Activated CD4-positive, alpha-beta T cell treated with anti-CD3 and anti-CD28 coated beads, Interleukin-2, amount 10 ng/mL, durations not matched to agents 7 days and 5 days (primary cell): ENCODE measurements at places on chromosomes 13 and 19. TPM values are rescaled to one million over a fixed set of nuclear protein-coding genes. Genes with fewer than 3 reads are reported as not detected.
A peak's percentile ranks its signal among the peaks of the same experiment; 100 is the strongest.

RFPL4A gene
- not detected for total RNA-seq

- H3K36me3 ChIP-seq = peaks cover 3% of the 10 kb centered on the region
- H3K27me3 ChIP-seq = no peaks in the 10 kb centered on the region
- H3K27ac ChIP-seq = no peak overlapping the region
- no peak for DNase-seq
- peaks cover 11% of the 10 kb centered on the region for H3K4me1 ChIP-seq
- H3K4me3 ChIP-seq = no peak overlapping the region
Observed at GRCh38 chr13:22102271-22102670, 431.4 kb downstream of the FGF9 start.

C3 gene
- total RNA-seq = not detected

ACTMAP gene
- 19.8 TPM for total RNA-seq

MBD3L2 gene
- total RNA-seq = not detected

CYP2S1 gene
- 0.17 TPM for total RNA-seq

DNA sequence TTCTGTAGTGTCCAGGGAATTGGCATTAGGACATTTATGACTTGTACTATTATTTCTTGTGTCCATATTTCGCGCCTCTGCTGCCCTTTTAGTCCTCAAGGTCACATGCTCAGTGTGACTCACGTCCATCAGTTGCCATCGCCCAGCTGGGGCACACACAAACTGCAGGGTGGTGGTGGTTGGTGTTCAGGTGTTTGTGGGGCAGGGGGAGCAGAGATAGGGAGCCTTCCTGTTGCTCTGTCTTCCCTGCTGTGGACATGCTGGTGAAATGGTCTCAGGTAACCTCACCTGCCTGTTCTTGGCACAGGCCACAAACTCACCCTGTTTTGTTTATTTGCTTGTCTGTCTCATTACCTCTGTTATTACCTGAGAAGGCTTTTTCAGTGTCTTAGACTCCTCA is 22.4 kb downstream of the PRR12 start:
- peaks cover 11% of the 10 kb centered on the region for H3K4me1 ChIP-seq
- H3K27me3 ChIP-seq = no peaks in the 10 kb centered on the region
- peaks cover 41% of the 10 kb centered on the region for H3K36me3 ChIP-seq
- no peak overlapping the region for H3K27ac ChIP-seq

- H3K4me1 ChIP-seq = peaks cover 7% of the 10 kb centered on the region
- H3K36me3 ChIP-seq = no peaks in the 10 kb centered on the region
- peaks cover 7% of the 10 kb centered on the region for H3K27me3 ChIP-seq
- H3K4me3 ChIP-seq = no peak overlapping the region
- no peak for DNase-seq
- H3K27ac ChIP-seq = no peak overlapping the region
Observed at GRCh38 chr19:35327642-35328041, 1.3 kb upstream of the CD22 start.

NTF4 gene
- total RNA-seq = not detected

DNA sequence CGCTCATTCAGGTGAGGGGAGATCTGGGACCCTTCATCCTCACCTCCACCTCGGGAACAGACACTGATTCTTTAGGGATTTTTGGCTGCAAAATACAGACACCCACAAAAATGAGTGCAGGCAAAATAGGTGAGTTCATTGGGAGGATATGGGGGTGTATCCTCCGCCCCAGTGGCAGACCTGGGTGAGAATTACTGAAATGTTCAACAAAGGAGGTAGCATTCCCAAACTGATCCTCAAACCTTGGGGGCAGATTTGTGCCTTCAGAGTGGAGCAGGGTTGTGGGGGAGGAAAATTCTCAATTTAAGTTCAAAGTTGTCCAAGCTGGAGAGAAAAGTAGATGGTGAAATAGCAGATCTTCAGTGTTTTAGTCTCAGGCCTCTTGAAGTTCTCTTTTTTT is 31.3 kb upstream of the SIN3B start:
- no peak for DNase-seq
- no peaks in the 10 kb centered on the region for H3K27me3 ChIP-seq
- H3K4me1 ChIP-seq = no peaks in the 10 kb centered on the region
- H3K4me3 ChIP-seq = no peak overlapping the region
- H3K36me3 ChIP-seq = peaks cover 2% of the 10 kb centered on the region
- no peak overlapping the region for H3K27ac ChIP-seq

DNA sequence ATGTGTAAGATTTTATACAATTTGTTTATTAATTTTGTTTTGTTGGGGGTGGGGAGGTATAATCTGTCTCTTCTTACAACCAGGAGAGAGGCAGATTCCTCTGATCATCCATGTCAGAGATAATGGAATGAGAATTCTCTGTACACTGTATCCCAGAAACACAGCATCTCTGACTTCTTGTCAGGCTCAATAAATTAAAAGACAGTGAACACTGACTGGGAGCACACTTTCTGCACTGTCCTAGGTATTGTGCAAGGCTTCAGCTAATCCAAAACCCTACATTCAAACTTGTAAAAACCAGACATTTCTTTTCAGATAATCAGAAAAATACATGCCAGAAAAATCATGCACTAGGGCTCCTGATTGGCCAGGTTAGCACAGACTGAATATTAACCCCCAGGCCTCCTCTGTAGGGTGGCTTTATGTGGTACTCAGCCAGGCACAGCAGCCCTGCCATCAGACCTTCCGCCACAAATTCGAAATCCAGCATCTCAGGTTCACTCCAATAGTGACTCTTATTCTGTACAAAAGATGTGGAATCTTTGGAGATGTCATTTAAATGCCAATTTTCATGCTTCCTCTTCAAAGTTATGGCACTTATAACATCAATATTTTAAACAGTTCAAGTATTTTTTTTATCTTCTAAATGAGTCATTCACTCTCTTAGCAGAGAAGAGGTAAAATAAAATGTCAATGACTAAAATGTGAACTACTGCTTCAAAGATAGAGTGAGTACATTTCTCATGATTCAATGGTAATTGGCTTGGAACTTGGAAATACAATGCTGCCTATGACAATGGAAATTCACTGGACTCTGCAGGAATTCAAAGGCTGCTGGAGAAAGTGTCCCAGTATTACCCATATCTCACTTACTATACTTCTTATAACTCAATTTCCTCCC is 211.5 kb downstream of the KLF12 start:
- H3K27me3 ChIP-seq = no peaks in the 10 kb centered on the region
- no peak overlapping the region for H3K4me3 ChIP-seq
- no peak overlapping the region for H3K27ac ChIP-seq

PIBF1 gene
- total RNA-seq = 30.0 TPM

- H3K4me3 ChIP-seq = no peak overlapping the region
- no peak overlapping the region for H3K27ac ChIP-seq
- H3K4me1 ChIP-seq = no peaks in the 10 kb centered on the region
- no peaks in the 10 kb centered on the region for H3K27me3 ChIP-seq
Observed at GRCh38 chr19:33402421-33403220, 29.1 kb downstream of the CEBPG start.

DNA sequence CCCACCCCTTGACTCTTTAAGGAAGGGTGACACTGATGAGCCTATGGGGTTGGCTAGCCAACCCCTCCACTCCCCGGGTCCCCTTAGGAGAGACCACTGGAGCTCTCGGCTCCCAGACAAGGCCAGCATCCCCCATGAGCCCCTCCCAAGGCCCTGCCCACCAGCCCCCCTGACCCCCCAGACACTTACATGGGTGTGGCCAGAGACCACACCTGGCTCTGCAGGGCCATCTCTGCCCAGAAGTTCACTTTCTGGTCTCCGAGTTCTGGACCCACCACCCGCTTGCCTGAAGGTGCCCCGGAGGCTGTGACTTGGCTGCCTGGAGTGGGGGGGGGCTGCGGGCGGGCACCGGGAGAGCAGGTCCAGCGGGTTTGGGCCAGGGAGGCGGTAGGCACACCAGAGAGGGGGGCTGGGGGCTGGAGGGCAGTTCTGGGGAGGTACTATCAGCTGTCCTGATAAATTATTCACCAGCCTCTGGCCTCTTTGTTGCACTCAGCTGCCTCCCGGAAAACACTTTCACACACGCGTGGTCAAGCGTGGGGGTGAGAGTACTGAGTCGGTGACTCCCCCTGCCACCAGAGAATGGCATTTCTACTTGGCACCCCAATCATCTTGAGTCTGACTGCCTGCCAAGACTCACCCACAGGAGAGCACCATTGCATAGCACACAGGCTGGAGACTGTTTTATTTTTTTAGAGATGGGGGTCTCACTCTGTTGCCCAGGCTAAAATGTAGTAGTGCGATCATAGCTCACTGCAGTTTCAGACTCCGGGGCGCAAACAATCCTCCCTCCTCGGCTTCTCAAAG is at the start of gene PALM3:
Gene PALM3 (minus strand): TSS at position 326 of the 807 bp plus-strand sequence. CDS start 96 bp downstream, at position 230.
- DNase-seq = no peak
- H3K36me3 ChIP-seq = no peaks in the 10 kb centered on the region
- H3K4me1 ChIP-seq = peaks cover 14% of the 10 kb centered on the region
- peaks cover 41% of the 10 kb centered on the region for H3K27me3 ChIP-seq
- no peak within 1 kb of the TSS for H3K4me3 ChIP-seq
- H3K27ac ChIP-seq = no peak within 1 kb of the TSS

DNA sequence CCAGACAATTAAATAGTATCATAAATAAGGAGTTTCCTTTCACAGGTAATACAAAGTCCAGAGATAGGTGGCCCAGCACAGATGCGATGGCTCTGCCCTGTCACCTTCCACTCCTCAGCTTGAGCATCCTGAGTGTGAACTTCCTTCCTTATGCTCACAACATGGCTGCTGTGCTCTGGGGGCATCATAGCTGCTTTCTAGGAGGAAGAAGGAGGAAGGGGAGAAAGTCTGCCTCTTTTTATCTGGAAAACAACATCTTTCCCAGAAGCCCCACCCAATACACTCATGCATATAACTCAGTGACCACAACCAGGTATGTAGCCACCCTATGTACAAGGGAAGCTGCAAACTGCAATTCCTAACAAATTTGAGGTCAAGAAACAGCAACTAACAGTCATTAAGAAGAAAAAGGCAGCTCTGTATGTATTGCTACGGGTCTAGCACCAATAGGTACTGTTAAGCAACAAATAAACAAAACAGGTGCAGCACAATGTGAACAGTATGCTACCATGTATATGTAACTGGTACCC is 201.2 kb upstream of the UBL3 start:
- H3K27ac ChIP-seq = peak overlapping the region; percentile 37
- peaks cover 7% of the 10 kb centered on the region for H3K27me3 ChIP-seq
- peaks cover 26% of the 10 kb centered on the region for H3K4me1 ChIP-seq
- DNase-seq = no peak

FGF14 gene
- total RNA-seq = not detected

ZNF433 gene
- total RNA-seq = 0.10 TPM

DNA sequence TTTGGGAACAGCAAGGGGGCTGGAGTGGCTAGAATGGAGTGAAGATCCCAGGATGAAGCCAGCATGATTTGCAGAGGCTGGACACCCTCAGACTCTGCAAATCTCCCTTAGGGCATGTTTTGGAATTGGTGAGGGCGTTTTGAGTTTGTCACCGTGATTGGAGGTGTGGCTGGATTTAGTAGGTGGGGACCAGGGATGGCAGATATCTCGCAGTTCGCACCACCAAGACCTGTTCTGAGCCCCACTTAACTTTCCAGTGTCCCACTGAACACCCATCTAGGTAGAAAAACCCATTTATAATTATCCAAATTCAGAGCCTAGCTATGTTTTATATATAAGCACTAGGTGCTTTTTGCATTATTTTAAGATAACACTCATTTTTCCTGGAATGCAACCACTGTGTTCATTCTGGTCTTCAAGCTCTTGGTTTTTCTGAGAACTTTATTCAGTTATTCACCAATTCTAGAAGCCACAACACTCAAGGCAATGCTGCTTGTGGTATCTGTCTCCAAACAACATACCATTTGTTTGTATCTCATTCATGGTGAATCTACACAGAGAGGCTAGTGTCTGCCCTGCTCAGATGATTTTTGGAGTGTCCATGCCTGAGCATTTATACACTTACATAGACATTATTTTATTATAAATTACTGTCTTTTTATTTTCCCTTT is 3.0 kb upstream of the NANOS2 start:
- peak overlapping the region; percentile 41 for H3K4me3 ChIP-seq
- peak overlapping the region; percentile 85 for H3K27ac ChIP-seq
- peaks cover 44% of the 10 kb centered on the region for H3K4me1 ChIP-seq
- DNase-seq = peak; percentile 47

DNA sequence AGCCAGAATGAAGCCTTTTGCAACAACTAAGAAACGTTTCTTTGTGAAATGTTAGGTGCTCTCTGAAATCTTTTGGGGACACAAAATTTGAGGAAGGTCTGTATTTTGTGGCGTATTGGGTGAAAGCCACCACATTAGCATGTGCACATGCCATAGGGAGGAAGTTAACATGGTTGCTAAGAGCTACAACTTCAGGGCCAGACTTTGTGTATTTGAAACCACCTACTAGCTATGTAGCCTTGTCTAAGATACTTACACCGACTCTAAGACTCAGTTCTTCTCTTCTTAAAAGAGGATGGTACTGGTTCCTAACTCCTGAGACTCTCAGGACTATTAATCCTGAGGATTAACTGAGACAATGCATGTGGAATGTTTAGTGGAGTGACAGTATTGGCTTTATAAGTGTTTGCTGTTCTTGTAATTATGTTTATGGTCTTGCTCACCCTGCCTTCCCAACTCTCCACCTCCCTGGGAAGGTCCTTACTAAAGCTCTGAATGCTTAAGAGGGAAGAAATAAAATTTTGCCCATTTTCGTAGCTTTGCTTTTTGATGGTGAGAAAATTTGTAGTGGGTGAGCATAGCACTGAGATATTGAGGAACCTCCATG is 15.5 kb downstream of the SERP2 start:
- H3K27me3 ChIP-seq = peaks cover 5% of the 10 kb centered on the region
- no peaks in the 10 kb centered on the region for H3K4me1 ChIP-seq
- no peak overlapping the region for H3K27ac ChIP-seq
- H3K4me3 ChIP-seq = no peak overlapping the region
- DNase-seq = no peak
- no peaks in the 10 kb centered on the region for H3K36me3 ChIP-seq

RNF113B gene
- total RNA-seq = not detected

GRCh38 chr19:888581-889385 is 4.2 kb downstream of the MED16 start:
- H3K4me1 ChIP-seq = peaks cover 22% of the 10 kb centered on the region
- peaks cover 15% of the 10 kb centered on the region for H3K36me3 ChIP-seq
- no peaks in the 10 kb centered on the region for H3K27me3 ChIP-seq
- H3K4me3 ChIP-seq = no peak overlapping the region

CKAP2 gene
- total RNA-seq = 119 TPM

TMEM38A gene
- total RNA-seq = 1.1 TPM

- no peaks in the 10 kb centered on the region for H3K27me3 ChIP-seq
- no peak overlapping the region for H3K4me3 ChIP-seq
- peaks cover 20% of the 10 kb centered on the region for H3K36me3 ChIP-seq
- no peak for DNase-seq
- H3K4me1 ChIP-seq = peaks cover 41% of the 10 kb centered on the region
- H3K27ac ChIP-seq = peak overlapping the region; percentile 25
Observed at GRCh38 chr19:2631213-2631821, 71.2 kb downstream of the GNG7 start.

MYO16 gene
- not detected for total RNA-seq

LILRB5 gene
- total RNA-seq = not detected

FSTL3 gene
- 2.1 TPM for total RNA-seq

NOTCH3 gene
- not detected for total RNA-seq

GRCh38 chr19:7445104-7445503 is 43.7 kb downstream of the PEX11G start:
- no peak overlapping the region for H3K27ac ChIP-seq
- H3K4me3 ChIP-seq = no peak overlapping the region
- no peaks in the 10 kb centered on the region for H3K4me1 ChIP-seq
- no peak for DNase-seq
- H3K36me3 ChIP-seq = peaks cover 55% of the 10 kb centered on the region

- no peak overlapping the region for H3K27ac ChIP-seq
- no peaks in the 10 kb centered on the region for H3K4me1 ChIP-seq
Observed at GRCh38 chr13:89455741-89456140, 1784.6 kb downstream of the SLITRK5 start.

NXNL1 gene
- not detected for total RNA-seq

GRCh38 chr19:58182577-58182988 is 278 bp upstream of the ZNF274 start:
- peak; percentile 90 for DNase-seq
- peaks cover 70% of the 10 kb centered on the region for H3K36me3 ChIP-seq
- H3K4me3 ChIP-seq = peak overlapping the region; percentile 88
